GDM1 (cell line): ENCODE measurements at places on chromosomes 6 and 20.

GRCh38 chr6:91013511-91013910, 426.6 kb upstream of the MAP3K7 start:
- DNase-seq, result no peak

DNA sequence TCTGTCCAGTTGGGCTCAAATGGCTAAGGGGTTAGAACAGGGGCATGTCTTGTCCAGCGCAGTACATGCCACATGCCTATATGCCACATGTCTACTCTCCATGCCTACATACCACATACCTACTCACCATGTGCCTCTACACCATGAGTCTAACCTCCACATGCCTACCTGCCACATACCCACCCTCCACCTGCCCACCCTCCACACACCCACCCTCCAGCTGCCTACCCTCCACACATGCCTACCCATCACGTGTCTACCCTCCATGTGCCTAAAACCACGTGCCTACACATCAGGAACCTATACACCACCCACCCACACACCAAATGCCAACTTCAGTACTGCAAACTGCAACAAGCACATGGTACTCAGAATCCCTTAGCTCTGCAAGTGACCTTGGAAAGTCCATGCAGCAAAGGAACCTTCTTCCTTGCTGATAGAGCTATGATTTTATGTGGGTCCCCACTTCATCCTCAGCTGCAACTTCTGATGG, 113.0 kb upstream of the CST7 start:
- no peak for DNase-seq

DNA sequence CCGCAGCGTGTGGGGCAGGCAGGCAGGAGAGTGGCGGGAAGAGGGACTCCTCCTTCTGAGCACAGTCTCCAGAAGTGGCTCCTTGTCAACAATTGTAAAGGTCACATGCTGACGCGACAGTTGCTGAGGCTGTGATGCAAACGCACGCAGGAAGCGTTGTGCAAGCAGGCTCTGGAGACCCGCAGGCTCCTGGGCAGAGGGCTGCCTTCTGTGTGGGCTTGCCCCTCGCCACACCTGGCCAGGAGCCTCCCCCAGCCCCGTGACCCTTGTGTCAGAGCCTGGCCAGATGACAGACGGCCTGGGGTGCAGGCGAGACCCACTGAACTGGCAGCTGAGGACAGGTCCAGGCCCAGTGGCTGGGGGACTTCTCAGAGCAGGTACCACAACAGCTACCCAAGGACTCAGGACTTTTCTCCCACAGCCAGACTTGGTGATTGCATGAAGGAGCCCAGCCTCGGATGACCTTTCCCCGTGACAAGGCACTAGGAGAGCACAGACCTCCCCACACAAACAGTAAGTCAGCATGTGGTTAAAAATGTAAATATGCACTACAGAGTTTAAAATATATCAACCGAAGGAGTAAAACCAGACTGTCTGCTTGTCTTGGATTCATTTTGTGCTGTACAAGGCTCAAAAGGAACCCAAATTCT, 222.1 kb upstream of the RREB1 start:
- no peak for DNase-seq

GRCh38 chr20:47546184-47547033, 44.7 kb downstream of the NCOA3 start:
- no peak for DNase-seq

GRCh38 chr20:57619051-57619831, 985 bp downstream of the ZBP1 start:
- DNase-seq, result peak; percentile 27

DNA sequence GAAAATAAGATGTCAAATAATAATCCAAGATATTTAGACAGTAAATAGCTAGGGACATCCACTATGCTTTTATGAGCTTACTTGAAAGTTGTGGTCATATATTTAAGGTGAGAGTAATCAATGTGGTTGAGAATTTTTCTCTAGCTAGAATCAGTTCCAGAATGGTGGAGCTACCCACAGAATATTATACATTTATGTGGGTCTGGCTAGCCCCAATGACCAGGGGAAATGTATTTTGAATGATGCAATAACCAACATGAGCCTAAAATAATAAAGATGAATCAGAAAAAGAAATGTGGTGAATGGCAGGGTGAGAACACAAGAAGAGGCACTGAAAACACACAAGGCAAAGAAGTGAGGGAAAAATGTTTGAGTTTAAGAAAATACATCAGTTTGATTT, 325.7 kb downstream of the TBC1D32 start:
- DNase-seq, result no peak
